ENCODE measurements at places on chromosomes 11 and 22.

DNA sequence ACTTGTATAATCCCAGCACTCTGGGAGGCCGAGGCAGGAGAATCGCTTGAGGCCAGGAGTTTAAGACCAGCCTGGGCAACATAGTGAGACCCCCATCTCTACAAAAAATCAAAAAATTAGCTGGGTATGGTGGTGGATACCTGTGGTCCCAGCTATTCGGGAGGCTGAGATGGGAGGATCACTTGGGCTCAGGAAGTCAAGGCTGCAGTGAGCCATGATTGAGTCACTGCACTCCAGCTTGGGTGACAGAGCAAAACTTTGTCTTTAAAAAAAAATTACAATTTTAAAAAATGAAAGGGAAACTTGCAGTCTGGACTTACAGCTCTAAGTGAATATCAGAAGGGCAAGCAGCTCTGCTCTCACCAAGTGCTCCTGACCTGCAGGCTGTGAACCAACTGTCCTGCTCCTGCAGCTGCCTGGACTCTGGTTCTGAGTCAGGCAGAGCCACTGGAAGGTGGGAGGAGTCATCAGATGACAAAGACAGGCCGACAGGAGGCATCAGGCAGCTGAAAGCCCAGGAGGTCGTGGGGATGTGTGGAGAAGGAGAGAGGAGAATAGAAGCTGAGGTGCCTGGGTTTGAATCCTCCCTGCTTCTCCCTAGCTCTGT is 9.6 kb downstream of the SMTNL1 start:
- H3K27me3 ChIP-seq = no peaks in the 10 kb centered on the region
- peak overlapping the region; percentile 88 for H3K27ac ChIP-seq

- no peaks in the 10 kb centered on the region for H3K36me3 ChIP-seq
- peaks cover 60% of the 10 kb centered on the region for H3K4me1 ChIP-seq
- H3K27me3 ChIP-seq = no peaks in the 10 kb centered on the region
- peak overlapping the region; percentile 74 for H3K4me3 ChIP-seq
Observed at GRCh38 chr22:40385036-40385782, 14.8 kb downstream of the SGSM3 start.

DNA sequence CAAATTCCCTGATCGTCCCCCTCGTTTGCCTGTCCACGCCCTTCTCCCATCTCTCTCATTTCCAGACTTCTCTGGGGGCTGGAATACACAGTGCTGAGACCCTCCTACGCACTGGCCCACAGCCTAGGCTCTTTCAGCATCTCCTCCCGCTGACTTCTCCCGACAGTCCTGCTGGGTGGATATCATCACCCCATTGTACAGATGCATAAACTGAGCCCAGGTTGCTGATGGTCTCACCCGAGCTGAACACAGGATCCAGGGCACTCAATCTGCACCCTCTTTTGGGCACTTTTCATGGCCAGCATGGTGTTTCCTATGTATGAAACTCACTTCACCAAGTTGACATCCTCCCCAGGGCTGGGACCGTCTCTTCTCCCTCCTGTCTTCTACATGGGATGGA is 31.7 kb upstream of the PICK1 start:
- no peaks in the 10 kb centered on the region for H3K4me1 ChIP-seq
- H3K27ac ChIP-seq = no peak overlapping the region
- DNase-seq = no peak
- no peak overlapping the region for H3K4me3 ChIP-seq
- no peaks in the 10 kb centered on the region for H3K27me3 ChIP-seq

GRCh38 chr11:27553186-27553585 is 46.6 kb upstream of the LIN7C start:
- H3K4me1 ChIP-seq = no peaks in the 10 kb centered on the region
- H3K4me3 ChIP-seq = no peak overlapping the region
- no peak overlapping the region for H3K27ac ChIP-seq
- no peaks in the 10 kb centered on the region for H3K27me3 ChIP-seq

DNA sequence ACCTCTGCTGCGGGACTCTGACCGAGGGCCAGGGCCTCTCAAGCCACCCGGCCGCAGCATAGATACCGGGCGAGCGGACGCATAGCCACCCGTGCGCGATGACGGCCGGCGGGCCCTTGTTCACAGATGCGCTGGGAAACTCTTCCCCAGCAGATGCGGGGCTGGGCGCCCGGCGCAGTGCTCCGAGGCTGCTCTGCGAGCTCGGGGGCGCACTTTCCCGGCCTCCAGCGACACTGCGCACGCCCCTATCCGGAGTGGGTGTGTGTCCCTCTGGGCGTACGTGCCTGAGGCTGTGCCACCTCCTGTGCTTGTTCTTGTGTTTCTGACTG is 104.7 kb upstream of the E2F8 start:
- no peak overlapping the region for H3K27ac ChIP-seq
- H3K4me3 ChIP-seq = peak overlapping the region; percentile 38
- peaks cover 64% of the 10 kb centered on the region for H3K27me3 ChIP-seq
- H3K36me3 ChIP-seq = peaks cover 2% of the 10 kb centered on the region
- peaks cover 6% of the 10 kb centered on the region for H3K4me1 ChIP-seq

- no peak overlapping the region for H3K4me3 ChIP-seq
- DNase-seq = no peak
- no peaks in the 10 kb centered on the region for H3K4me1 ChIP-seq
- H3K27me3 ChIP-seq = peaks cover 13% of the 10 kb centered on the region
- H3K36me3 ChIP-seq = no peaks in the 10 kb centered on the region
Observed at GRCh38 chr11:5499671-5500070, 10.1 kb downstream of the UBQLN3 start.

GRCh38 chr22:46230262-46230901 is 19.7 kb downstream of the CDPF1 start:
- no peaks in the 10 kb centered on the region for H3K27me3 ChIP-seq
- no peak for DNase-seq
- H3K36me3 ChIP-seq = peaks cover 5% of the 10 kb centered on the region

DNA sequence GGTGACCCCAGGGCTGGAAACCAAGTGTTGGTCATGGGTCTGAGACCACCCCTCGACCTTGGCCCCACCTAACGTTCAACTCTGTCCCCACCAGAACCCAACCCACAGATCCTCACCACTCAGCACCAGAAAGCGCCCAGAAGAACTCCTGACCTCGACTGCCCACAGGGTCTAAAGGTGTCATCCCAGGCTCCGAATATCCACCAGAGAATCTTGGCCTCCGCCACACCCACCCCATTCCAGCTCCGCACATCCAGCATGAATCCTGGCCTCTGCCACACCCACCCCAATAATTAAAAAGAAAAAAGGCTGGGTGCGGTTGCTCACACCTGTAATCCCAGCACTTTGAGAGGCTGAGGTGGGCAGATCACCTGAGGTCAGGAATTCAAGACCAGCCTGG is 1.3 kb downstream of the CERK start:
- peaks cover 51% of the 10 kb centered on the region for H3K4me1 ChIP-seq
- H3K4me3 ChIP-seq = peak overlapping the region; percentile 96
- H3K27me3 ChIP-seq = no peaks in the 10 kb centered on the region
- no peak for DNase-seq
- peaks cover 5% of the 10 kb centered on the region for H3K36me3 ChIP-seq

DNA sequence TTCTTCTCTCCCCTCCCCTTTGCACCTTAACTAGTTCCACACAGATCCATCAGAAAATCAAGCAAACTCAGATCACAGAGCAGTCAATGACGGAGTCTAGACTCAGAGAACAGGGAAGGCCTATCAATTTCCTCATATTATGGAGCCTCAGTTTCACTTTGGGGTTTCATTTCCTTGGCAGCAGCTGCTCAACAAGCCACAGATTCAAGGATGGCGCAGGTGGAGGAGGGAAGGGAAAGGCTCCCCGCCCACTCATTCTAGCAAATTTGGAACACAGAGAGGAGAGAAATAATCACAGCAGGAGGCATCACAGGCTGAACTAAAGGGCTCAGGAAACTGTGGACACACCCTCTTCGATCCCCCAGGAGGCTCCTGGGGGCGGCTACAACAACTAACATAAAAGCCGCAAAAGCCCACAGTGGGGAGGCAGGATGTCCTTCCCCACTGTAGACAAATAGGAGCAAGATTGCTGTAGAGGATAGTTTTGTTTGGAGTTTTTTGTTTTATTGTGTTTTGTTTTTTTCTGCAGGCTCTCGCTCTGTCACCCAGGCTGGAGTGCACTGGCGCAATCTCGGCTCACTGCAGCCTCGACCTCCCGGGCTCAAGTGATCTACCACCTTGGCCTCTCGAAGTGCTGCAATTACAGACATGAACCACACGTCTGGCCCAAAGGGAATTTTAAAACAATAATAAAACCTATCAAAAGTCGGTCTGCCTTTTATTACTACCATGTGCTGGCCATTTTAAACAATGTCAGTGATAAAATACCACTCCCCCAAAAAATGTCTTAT is 3.4 kb downstream of the PLAAT3 start:
- H3K27me3 ChIP-seq = no peaks in the 10 kb centered on the region
- no peaks in the 10 kb centered on the region for H3K36me3 ChIP-seq
- DNase-seq = no peak
- no peak overlapping the region for H3K4me3 ChIP-seq
- H3K27ac ChIP-seq = no peak overlapping the region

DNA sequence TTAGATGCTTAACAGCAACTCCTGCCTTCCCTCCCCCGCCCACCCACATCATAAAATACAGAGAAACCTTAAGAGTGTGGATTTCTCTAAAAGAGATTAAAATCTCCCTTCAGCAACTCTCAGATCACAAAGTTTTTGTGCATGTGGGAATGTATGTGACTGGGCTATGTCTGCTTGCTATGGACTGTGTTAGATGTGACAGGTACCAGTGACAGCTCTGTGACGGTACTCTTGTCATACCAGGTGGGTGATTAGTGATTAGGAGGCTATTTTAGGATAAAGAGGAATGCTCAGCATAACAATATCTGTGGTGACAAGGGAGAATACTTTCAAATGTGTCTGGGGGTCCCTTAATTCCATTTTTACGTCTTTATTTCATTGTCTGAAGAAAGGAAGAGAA is 60.2 kb downstream of the SYT9 start:
- no peaks in the 10 kb centered on the region for H3K36me3 ChIP-seq

DNA sequence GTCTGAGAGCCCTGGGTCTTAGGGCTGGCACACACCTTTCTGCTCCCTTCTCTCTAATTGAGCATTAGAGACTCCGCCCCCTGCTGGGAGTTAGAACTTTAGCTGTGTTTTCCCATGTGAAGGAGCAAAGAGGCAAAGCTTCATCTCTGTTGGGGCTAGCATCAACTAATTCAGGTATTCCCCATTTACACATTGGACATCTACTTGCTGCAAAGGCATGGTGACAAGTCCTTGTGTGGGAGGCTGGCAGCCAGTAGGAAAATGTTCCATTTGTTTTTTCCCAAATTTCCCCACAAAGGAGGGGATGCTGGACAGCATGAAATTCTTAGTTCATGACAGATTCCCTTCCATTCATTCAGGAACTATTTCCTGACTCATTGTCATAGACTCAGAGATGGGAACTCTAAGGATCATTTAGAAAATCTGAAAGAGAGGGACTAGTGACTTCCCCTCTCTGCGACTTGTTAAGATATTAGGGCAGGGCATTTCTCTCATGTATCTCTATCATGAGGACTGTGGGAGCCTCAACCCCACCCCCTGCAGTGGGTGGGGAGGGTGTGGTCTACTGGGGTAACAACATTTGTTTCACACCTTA is 3.6 kb downstream of the CD44 start:
- peaks cover 84% of the 10 kb centered on the region for H3K4me1 ChIP-seq
- H3K4me3 ChIP-seq = peak overlapping the region; percentile 86
- peaks cover 16% of the 10 kb centered on the region for H3K36me3 ChIP-seq
- peak; percentile 47 for DNase-seq
- H3K27ac ChIP-seq = peak overlapping the region; percentile 26
- no peaks in the 10 kb centered on the region for H3K27me3 ChIP-seq

DNA sequence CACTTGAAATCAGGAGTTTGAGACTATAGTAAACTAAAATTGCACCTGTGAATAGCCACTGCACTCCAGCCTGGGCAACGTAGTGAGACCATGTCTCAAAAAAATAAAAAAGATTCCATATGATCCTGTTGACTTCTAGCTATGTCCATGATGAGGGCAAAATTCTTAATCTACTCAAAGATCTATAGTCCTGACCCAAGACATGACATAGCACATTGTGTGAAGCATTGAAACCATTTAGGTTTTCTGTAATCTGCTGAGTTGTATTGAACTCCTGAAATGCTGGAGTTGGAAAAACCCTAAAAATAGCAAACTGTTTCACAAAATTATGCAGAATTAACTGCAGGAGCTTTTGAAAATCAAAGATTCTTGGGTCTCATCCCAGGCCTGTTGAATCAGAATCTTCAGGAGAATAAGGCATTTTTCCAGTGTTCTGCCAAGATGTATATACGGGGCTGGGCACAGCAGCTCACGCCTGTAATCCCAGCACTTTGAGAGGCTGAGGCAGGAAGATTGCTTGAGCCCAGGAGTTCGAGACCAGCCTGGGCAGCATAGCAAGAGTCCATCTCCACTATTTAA is 29.8 kb upstream of the LDHA start:
- peaks cover 17% of the 10 kb centered on the region for H3K36me3 ChIP-seq
- H3K27me3 ChIP-seq = no peaks in the 10 kb centered on the region
- H3K4me3 ChIP-seq = no peak overlapping the region
- no peak for DNase-seq
- H3K4me1 ChIP-seq = no peaks in the 10 kb centered on the region

DNA sequence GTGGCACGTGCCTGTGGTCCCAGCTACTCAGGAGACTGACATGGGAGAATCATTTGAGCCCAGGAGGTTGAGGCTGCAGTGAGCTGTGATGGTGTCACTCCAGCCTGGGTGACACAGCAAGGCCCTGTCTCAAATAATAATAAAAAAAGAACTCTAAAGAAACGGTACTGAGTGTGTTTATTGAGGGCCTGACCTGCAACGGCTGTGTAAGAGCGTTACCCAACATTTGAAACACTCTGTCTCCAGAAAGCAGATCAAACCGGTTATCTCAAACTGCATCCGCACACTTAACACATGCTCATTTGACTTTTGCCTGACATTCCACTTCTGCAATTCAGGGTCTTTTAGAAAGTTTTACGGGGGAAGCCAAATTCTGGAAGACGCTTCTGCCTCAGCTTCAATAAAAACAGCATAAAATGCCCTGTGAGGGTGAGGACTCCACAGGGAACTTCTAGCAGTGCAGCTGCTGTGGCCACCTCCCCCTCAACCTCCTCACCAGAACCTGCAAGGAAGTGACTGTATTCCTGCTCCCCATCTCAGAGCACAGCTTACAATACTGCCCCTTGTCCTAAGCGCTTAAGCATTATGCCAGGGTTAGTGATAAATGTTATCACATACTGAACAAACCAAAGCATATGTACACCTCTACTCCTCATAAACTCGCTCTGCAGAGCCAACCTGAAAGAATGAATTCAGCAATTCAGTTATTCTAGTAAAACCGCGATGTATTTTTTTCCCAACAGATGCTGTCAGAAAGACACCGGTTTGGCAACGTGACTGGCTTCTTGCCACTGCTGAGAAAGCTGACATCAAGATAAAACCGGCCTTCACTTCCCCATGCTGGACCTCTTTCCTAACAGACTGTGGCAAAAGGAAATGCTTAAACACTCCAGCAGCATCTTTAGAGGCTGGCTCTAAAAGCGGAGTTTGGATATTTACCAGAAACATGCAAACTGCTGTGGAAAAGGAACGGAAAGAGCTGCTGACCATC is 52.2 kb downstream of the PRDM10 start:
- no peaks in the 10 kb centered on the region for H3K36me3 ChIP-seq
- peaks cover 20% of the 10 kb centered on the region for H3K4me1 ChIP-seq
- H3K27me3 ChIP-seq = no peaks in the 10 kb centered on the region

GRCh38 chr11:27600656-27601055 is 94.1 kb upstream of the LIN7C start:
- no peak for DNase-seq
- H3K27ac ChIP-seq = no peak overlapping the region
- H3K36me3 ChIP-seq = no peaks in the 10 kb centered on the region
- H3K27me3 ChIP-seq = no peaks in the 10 kb centered on the region

GRCh38 chr22:43993072-43993760 is 30.9 kb upstream of the PARVB start:
- no peaks in the 10 kb centered on the region for H3K27me3 ChIP-seq
- H3K36me3 ChIP-seq = peaks cover 8% of the 10 kb centered on the region
- peak; percentile 63 for DNase-seq
- peaks cover 19% of the 10 kb centered on the region for H3K4me1 ChIP-seq
